Ascending aorta (tissue), 2 donors: ENCODE measurements at places on chromosomes 2 and 18. TPM values are rescaled to one million over a fixed set of nuclear protein-coding genes. Genes with fewer than 3 reads are reported as not detected.

Gene RGPD4
- total RNA-seq, result not detected

Gene UNC80
- 0.11 TPM for total RNA-seq

Gene UGT1A10
- total RNA-seq, result not detected

Gene SLC5A7
- not detected for total RNA-seq

Gene RND3
- total RNA-seq, result 10.7 TPM

Gene IKZF2
- 3.9 TPM for total RNA-seq

Gene ABHD1
- not detected for total RNA-seq

Gene IL1RL1
- 3.4 TPM for total RNA-seq

Gene CYBRD1
- total RNA-seq, result 222 TPM

Gene TRIB2
- 55.6 TPM for total RNA-seq

Gene DRC1
- not detected for total RNA-seq

Gene TUBA3E
- not detected for total RNA-seq

Gene MAB21L4
- total RNA-seq, result not detected

Gene ALPG
- total RNA-seq, result not detected

Gene RTP5
- total RNA-seq, result not detected

Gene DNAH7
- 0.21 TPM for total RNA-seq

Gene CRIM1
- total RNA-seq, result 273 TPM

Gene ALPI
- not detected for total RNA-seq

Gene GATA6
- 89.3 TPM for total RNA-seq

Gene GKN2
- total RNA-seq, result 0.75 TPM

Gene SERPINB4
- not detected for total RNA-seq

Gene DOK6
- total RNA-seq, result not detected

Gene HRH4
- total RNA-seq, result not detected

Gene FAM228B
- 144 TPM for total RNA-seq

Gene SPOPL
- 9.0 TPM for total RNA-seq

Gene EVA1A
- total RNA-seq, result not detected

Gene ANKRD30B
- total RNA-seq, result not detected

Gene TEKT4
- total RNA-seq, result not detected

Gene TBR1
- not detected for total RNA-seq

Gene PLEKHA3
- 4.8 TPM for total RNA-seq

Gene VWC2L
- not detected for total RNA-seq
